ENCODE measurements at places on chromosomes 1 and 21. TPM values are rescaled to one million over a fixed set of nuclear protein-coding genes. Genes with fewer than 3 reads are reported as not detected.

GRCh38 chr1:206685769-206686477 is 1.2 kb downstream of the MAPKAPK2 start:
- H3K36me3 ChIP-seq: no peaks in the 10 kb centered on the region
- H3K4me3 ChIP-seq: peak overlapping the region; percentile 86
- peak; percentile 46 for DNase-seq

DNA sequence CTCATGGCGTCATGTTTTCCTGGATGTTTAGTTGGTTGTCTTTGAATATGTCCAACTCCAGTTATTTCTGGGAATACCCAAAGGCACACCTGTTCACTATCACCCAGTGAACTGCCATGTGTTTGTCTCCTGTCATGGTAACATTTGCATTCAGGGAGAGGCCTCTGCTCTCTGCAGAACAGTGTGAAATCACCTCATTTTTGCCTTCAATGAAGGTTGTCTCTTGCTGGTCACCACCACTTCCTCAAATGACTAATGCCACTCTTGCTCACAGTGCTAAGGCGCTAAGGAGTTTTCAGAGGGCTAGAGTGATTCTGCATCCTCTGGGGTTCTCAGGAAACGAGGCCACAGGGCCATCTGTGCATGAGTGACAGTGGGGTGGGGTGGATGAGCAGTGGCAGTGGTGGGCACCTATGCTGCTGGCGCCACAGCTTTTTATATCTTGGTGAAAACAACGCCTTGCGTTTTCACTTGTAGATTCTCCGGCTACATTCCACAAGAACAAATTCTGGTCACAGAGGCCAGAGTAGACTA is 60.0 kb upstream of the ATP5PO start:
- no peaks in the 10 kb centered on the region for H3K36me3 ChIP-seq
- H3K27ac ChIP-seq: peak overlapping the region; percentile 99
- H3K4me3 ChIP-seq: peak overlapping the region; percentile 28
- no peak for DNase-seq
- H3K27me3 ChIP-seq: no peaks in the 10 kb centered on the region
- H3K4me1 ChIP-seq: peaks cover 66% of the 10 kb centered on the region

GRCh38 chr1:155117610-155118009 is 10.1 kb upstream of the EFNA1 start:
- H3K4me1 ChIP-seq: peaks cover 8% of the 10 kb centered on the region
- no peak for DNase-seq
- no peak overlapping the region for H3K4me3 ChIP-seq
- no peak overlapping the region for H3K27ac ChIP-seq
- no peaks in the 10 kb centered on the region for H3K36me3 ChIP-seq
- H3K27me3 ChIP-seq: peaks cover 3% of the 10 kb centered on the region

DNA sequence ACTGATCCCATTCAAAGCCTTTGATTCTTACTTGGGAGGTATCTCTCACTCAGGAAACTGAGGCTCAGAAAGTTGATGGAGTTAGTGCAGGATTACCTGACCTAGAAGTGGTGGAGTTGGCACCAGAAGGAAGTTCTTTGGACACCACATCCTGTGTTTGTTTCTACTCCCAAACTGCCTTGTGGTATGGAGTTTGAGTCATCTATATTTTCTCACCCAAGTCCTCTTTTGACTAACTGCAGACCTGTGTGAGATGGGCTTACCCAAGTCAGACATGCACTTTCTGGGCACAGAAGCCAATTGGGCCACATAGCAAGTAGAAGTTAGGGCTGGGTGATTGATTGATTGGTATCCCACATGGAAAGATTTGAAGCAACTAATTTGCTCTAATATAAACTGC is 36.1 kb downstream of the FGGY start:
- H3K27ac ChIP-seq: no peak overlapping the region
- peaks cover 9% of the 10 kb centered on the region for H3K4me1 ChIP-seq
- peaks cover 10% of the 10 kb centered on the region for H3K36me3 ChIP-seq
- no peak for DNase-seq
- no peak overlapping the region for H3K4me3 ChIP-seq

DNA sequence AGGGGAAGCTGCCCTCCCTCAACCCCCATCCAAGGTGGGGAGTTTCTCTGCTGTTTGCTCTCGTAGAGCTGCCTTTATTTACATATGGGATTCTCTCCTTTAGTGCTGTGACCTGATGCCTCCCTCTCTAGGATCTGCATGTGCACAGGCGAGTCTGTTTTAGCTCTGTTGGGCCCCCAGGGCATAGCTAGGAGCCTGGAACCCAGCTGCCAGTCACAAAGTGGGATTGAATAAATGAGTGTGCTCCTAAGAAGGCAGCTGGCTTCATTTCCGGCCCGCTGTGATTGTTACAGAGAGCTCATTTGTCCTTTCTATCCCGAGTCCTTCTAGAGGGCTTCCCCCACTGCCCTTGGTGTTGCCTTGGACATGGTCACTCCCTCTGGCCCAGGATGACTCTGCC is 176.6 kb downstream of the GRIK3 start:
- H3K27me3 ChIP-seq: peaks cover 47% of the 10 kb centered on the region
- no peak overlapping the region for H3K4me3 ChIP-seq

DNA sequence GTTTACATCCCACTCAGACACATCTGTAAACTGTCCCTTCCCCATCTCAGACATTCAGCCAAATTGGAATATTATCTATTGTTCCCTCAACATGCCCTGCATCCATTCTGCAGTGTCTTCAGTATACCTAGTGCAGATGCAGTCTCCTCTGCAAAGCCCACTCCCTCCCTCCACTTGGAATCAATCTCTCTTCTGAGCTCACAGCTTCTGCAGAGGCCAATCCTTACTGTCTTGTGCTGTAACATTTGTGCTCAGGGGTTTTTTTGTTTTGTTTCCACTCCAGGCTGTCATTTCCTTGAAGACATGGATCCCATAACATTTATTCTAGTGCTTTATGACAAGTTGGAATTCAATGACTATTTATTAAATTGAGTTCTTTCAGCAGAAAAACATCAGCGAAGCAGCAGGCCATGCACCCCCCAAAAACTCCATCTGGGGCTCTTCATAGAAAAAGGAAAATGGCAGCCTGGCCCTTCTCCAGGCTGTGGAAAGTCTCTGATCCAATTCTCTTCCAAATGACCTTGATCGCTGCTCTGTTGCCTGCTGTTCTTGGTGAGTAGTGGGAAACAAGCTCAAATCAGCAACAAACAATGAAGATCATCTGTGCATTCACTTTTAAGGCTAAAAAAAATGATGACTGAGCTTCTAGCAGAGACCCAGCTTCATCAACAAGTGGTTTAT is 8.7 kb downstream of the C4BPA start:
- peak overlapping the region; percentile 19 for H3K27ac ChIP-seq
- H3K4me3 ChIP-seq: no peak overlapping the region

GRCh38 chr1:238753252-238753651 is 633.1 kb upstream of the CHRM3 start:
- no peak for DNase-seq
- H3K4me1 ChIP-seq: peaks cover 4% of the 10 kb centered on the region
- no peak overlapping the region for H3K27ac ChIP-seq
- H3K27me3 ChIP-seq: no peaks in the 10 kb centered on the region

GRCh38 chr1:50523548-50523947 is 100.3 kb upstream of the DMRTA2 start:
- no peaks in the 10 kb centered on the region for H3K27me3 ChIP-seq
- no peak overlapping the region for H3K4me3 ChIP-seq
- DNase-seq: no peak
- H3K4me1 ChIP-seq: peaks cover 5% of the 10 kb centered on the region

DNA sequence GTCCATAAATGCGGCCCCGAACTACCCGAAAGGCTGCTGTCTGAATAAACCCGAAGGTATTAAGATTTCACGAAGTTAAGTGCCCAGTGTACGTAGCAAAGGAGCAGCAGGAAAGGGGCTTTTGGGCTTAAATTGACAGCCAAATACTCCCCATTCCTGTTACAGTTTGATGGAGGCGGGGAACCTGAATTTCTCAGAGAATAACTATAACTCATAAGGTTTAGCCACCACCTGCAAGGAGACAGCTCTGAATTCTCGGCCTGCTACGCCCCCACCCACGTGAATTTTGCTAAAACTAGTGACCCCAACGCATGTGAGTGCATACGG is 5.2 kb downstream of the GFI1 start:
- DNase-seq: no peak
- no peaks in the 10 kb centered on the region for H3K36me3 ChIP-seq

DNA sequence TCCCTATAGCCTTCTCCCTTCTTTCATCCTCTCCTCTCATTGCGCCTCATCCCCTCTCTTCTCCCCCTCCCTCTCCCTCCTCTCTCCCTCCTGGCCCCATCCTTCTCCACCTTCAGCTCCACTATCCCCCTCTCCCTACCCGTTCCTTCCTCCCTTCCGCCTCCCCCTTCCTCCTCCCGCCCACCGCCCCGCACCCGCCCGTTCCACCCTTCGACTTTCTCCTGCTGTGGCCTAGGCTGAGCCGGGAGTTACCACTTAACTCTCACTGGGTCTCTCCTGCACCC is 1.6 kb downstream of the NPR1 start:
- H3K27me3 ChIP-seq: peaks cover 57% of the 10 kb centered on the region
- H3K36me3 ChIP-seq: peaks cover 1% of the 10 kb centered on the region
- peak overlapping the region; percentile 79 for H3K4me3 ChIP-seq
- peak overlapping the region; percentile 56 for H3K27ac ChIP-seq
- DNase-seq: no peak

GRCh38 chr1:98099501-98099900 is 178.7 kb upstream of the DPYD start:
- no peaks in the 10 kb centered on the region for H3K27me3 ChIP-seq
- no peak overlapping the region for H3K4me3 ChIP-seq
- no peak for DNase-seq
- no peak overlapping the region for H3K27ac ChIP-seq
- peaks cover 9% of the 10 kb centered on the region for H3K4me1 ChIP-seq

DNA sequence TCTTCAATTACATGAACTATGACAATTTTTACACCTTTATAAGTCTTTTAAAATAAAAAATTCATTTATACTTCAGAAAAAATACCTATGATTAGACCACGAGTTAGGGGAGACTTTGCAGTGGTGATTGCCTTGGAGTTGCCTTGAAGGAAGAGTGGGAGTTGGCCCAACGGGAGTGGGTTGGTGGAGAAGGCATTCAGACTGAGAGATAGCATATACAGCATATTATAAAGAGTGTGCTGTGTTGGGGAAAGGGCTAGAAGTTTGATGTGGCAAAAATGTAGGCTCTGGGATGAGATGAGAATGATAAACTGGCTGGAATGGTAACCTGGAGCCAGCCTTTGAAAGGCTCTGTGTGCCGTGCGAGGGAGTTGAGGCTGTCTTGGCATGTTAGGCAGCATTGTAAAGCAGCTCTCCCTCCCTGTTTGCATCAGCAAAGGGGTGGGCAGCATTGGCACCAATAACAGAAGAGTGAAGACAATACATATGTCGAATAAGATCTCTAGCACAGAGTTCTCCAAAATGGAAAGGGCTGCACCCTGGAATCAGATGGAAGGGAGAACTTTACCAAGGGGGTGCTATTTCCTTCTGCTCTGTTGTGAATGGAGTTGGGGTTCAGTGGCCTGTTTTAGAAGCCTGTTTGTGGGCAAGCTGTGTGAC is 24.4 kb downstream of the MPZL1 start:
- peak overlapping the region; percentile 28 for H3K27ac ChIP-seq
- no peak for DNase-seq
- no peaks in the 10 kb centered on the region for H3K27me3 ChIP-seq
- H3K36me3 ChIP-seq: peaks cover 11% of the 10 kb centered on the region

- no peak overlapping the region for H3K27ac ChIP-seq
- H3K36me3 ChIP-seq: peaks cover 2% of the 10 kb centered on the region
- no peak for DNase-seq
- no peak overlapping the region for H3K4me3 ChIP-seq
- H3K4me1 ChIP-seq: peaks cover 32% of the 10 kb centered on the region
These were observed 176.8 kb downstream of the ATP6V1G3 start for GRCh38 chr1:198363625-198364151.

Gene CXADR
- 36.8 TPM for total RNA-seq

Gene CFHR2
- not detected for total RNA-seq

Gene SH2D5
- total RNA-seq: 0.45 TPM

Gene OR2T33
- total RNA-seq: not detected

Gene SPATA45
- not detected for total RNA-seq

Gene TCHHL1
- total RNA-seq: not detected

Gene REN
- total RNA-seq: 0.29 TPM

Gene PTP4A2
- total RNA-seq: 182 TPM

Gene PCP4L1
- total RNA-seq: not detected

Gene ALPL
- total RNA-seq: 0.59 TPM
